ENCODE measurements at places on chromosomes 13 and 19.
A peak's percentile ranks its signal among the peaks of the same experiment; 100 is the strongest.

- DNase-seq: no peak
These were observed 3.8 kb downstream of the ATP12A start for GRCh38 chr13:24683838-24684599.

DNA sequence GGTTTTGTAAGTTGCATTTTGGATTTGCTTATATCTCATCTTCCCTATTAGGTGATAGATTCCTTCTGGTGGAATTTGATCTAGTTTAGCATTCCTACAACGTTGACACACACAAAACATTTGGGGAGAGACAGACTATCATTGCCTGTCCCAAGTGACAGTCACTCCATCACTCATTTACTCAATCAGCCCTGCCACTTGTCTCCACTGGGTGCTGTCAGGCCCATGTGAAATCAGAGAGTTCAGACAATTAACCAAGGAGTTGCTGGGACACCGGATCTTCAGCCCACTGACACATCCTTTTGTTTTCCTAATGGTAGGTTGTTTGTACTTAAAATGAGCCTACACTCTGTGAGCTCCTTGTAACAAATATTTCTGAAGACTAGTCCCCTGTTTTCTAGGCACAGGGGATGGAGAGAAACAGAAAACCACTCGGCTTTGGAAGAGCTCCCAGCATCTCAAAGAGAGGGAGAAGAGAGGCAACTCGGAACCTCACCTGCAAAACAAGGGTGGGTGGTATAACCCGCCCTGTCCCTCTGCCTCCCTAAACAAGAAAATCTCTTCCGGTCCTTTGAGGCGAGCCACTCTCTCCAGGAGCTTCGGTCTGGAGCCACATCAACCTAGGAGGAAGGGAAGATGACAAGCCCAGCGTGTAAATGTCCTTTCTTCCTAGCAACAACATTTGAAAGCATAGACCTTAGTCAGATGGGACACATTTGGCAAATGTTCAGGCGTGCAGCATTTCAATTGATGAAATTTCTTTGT, 440.9 kb upstream of the KLF12 start:
- no peak for DNase-seq

DNA sequence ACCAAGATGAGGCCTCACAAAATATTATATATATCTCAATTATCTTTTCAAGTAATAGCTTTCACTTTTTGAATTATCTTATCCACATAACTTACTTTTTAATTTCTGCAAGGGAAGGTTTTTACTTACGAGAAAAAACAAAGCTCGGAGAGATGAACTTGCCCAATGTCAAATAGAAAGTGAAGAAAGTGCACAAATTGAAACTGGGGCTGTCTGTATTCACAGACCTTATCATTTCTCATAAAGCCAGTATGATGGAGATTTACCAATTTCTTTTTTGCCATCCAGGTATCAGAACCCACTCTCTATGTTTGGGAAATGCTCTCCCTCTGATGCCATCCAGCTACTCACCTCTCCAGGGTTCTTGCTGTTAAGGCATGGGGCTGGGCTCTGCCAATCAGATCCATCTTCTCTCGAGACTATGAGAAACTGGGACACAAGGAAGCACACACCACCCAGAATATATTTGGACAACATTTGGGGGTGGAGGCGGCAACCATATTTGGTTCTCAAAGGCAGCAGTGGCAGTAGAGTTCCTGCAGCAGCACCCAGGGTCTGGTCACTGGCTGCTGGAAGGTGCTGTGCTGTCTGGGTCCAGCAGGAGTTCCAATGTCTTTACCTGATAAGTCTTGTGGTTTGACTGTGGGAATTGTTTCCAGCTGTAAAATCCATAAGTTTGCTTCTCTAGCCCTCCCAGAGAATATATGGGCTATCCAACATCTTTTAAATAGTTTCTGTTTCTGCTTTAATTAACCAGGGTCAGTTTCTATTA, 45.8 kb upstream of the SCEL start:
- no peak for DNase-seq

GRCh38 chr19:31049431-31049830, 299.8 kb downstream of the TSHZ3 start:
- DNase-seq: no peak

DNA sequence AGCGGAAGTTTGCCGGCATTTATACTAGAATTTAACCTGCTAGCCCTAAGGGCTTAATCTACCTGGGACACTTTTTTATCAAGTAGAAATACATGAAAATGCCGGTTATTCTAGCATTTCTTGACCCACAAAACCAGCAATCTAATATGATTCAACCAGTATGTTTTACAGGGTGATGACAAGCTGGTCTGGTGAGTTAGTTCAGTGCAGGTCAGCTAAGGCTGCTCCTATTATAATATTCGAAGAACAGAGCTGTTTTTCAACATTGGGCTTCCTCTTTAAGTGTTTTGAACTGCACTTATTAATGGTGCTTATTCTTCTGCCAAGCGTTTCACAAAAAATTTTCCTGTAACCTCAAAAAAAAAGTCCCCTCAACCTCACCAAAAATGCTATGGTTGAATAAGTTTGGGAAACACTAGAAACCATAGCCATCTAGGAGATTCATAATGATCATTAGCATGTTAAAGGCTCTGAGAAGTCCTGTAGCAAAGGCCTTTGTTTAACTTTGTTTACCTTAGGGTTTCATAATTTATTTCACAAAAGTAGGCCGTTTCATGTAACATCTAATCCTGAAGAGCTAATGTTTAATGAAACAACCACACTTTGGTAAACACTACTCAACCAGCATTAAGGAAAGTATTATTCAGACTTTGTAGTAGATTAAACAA, 526.6 kb downstream of the KLF12 start:
- no peak for DNase-seq

GRCh38 chr13:112105244-112105681, 38.3 kb downstream of the SOX1 start:
- DNase-seq: no peak

DNA sequence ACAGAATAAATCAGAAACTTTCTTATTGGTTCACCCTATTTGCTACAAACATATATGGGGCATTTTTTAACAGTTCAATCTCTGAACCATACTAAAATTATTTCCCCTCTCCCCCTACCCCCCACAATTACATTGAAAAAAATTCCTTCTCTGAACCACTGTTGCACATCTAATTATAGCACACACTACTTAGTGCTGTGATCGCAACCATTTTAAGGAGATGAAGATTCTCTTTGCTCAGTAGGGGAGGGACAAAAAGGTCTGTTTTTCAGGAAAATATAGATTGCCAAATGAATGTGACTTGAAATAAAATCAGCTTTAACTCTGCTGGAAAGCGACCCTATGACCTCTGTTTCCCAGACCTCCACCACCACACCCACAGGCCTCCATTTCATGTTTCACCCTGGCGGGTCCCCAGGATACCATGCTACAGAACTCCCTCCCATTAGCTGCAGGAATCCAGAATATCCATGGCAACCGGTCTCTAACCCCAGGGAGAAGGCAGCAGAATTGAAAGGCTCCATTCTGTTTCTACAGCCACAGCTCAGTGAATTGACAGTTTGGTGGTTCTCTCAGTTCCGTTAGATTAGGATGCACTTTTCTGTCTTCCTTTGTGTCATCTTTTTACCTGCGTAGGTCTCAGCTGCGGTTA, 286.3 kb downstream of the TBC1D4 start:
- DNase-seq: no peak

GRCh38 chr13:41212881-41213280, 18.5 kb upstream of the KBTBD7 start:
- DNase-seq: no peak

GRCh38 chr13:98324105-98324504, 147.0 kb upstream of the RNF113B start:
- no peak for DNase-seq

DNA sequence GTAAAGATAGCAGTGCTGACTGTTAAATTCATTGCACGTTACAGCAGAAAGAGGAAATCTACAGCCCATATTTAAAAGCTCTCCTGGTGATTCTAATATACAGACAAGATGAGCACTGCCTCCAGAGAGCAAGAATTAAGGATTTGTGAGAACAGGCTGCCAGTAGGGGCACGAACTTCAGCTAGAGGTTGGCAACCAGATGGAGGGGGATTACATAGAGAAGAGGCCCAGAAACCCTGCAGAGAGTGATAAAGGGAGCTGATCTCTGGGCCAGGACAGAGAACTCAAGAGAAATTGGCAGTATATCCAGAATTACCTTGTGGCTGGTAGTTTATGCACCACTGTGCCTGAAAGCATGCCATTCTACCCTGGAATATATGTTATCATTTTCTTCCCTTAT, 144.8 kb downstream of the UFM1 start:
- DNase-seq: no peak

DNA sequence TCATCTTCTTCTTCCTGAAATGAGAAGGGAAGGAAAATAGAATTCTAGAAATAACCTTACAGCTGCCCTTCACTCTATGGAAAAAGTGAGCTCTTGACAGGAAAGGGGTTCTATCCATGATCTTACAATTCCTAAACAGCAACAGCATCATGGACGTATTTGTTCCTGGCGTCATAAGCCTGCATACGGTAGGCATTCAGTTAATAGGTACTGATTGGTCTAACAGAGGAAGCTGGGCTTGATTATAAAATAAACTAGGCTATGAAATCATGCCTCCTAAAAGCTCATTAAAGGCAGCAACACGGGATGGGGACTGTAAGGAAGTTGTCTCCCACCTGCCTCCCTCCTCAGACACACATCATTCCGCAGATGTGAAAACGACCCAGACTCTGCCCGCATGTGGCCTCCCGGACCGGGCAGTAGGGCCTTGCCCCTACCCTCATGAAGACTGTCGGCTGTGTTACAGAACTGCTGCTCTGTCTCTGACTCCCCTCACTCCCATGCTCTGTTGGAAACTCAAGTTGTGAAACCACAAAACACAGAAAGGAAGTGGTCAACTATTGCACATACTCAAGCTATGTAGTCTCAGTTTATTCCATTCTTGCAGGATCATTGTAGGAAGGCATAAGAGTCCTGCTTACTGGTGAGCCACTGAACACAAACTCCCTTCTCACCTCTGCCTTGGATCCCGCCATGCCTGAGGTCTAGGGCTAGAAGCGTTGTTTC, 129.8 kb downstream of the DLEU7 start:
- DNase-seq: no peak

GRCh38 chr19:56934438-56935090, 94.0 kb upstream of the PEG3 start:
- no peak for DNase-seq

DNA sequence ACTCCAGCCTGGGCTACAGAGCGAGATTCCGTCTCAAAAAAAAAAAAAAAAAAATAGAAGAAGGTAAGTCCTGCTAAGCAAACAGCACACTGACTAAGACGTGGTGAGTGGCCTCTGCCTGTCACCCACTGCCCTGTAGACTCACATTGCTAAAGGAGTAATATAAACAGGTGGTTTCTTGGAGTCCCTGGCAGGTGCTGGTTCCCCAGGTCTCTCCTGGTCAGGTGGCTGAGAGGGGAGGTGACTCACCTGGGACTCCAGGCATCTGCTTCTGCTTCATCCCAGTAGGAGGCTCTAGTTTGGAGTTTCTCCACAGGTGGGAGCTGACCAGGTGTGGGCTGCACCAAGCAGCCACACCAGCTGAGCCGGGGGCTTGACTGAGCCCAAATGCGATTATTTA, at the start of gene OR10H1:
OR10H1 (minus strand) TSS at position 359 of the 400 bp plus-strand sequence. CDS start 7,627 bp downstream, outside the sequence.
- no peak for DNase-seq

- DNase-seq: no peak
These were observed 17.6 kb downstream of the EVI5L start for GRCh38 chr19:7847664-7848063.

DNA sequence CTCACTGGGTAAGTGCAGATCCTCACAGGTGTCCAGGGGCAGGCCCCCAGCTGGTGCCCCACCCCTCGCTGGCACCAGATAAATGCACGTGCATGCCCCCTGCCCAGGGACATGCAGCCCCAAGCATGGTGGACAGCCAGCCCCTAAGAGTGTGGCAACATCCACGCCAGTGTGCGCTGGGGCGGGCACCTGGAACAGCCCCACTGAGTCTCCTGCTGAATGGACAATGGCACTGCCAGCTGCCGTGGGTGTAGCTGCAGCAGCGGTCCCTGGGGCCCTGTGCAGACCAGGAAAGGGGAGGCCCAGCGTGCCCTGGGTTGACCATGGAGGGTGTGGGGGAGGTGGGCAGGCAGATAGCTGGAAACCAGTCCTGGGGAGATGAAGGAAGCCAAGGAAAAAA, 538.7 kb upstream of the SGCG start:
- no peak for DNase-seq

- no peak for DNase-seq
These were observed 6.5 kb upstream of the CTXN1 start for GRCh38 chr19:7932276-7932929.

GRCh38 chr13:113889467-113889866, 25.6 kb upstream of the GAS6 start:
- no peak for DNase-seq

DNA sequence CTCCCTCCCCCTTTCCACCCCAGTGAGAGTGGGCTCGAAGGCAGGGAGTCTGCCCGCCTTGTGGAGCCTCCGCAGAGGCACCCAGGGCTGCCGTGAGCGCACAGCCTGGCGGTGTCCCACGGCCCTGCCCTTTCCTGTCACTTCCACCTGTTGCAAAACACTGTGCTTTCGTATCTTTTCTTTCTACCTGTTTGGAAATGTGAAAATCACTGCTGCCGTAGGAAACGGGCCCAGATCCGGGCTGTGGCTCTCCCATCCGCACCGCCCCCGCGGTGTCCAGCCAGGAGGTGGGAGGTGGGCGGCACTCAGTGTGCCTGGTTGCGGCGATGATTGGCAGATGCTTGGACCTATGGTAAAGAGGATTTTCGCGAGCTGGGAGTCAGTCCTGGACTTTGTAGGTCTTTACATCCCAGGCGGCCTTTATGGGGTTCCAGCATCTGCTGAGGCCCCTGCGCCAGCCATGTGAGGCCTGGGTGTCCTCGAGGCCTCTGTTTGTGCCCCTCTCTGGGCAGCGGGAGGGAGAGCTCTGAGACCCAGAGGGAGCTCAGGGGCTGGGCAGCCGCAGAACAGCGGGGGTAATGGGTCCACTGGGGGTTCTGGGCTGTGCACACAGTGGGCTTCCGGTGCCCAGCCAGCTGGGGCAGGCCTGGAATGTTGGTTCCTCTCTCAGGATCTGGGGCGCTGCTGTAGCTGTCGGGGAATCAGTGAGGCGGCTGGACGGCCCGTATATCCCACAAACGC, 6.1 kb downstream of the STK11 start:
- DNase-seq: peak; percentile 70

GRCh38 chr19:55212447-55212846, 3.1 kb upstream of the PTPRH start:
- DNase-seq: no peak

GRCh38 chr19:50722201-50723013, 757 bp upstream of the CLEC11A start:
- DNase-seq: no peak

DNA sequence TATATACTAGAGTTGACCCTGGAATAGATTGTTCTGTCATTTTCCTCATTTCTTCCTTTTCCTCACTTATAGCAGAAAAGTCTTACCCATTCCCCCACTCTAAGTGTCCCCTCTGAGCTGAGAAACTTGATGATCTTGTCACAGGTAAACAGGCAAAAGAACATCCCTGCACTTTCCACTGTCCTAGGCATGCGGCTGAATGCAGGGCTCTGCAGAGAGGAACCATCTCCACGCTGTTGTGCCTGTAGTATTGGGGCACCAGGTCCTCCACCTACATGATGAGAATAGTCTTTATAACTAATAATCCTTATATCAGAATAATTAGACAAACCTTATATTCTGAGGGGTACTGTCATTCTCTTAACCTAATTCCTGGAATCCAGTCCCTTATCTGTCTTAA, 211.3 kb downstream of the RBM26 start:
- no peak for DNase-seq

GRCh38 chr13:88862095-88862620, 1191.0 kb downstream of the SLITRK5 start:
- DNase-seq: no peak

- no peak for DNase-seq
These were observed 46.8 kb downstream of the ARHGEF7 start for GRCh38 chr13:111161601-111162600.

All from coronary artery (tissue), 2 donors.